ENCODE measurements at places on chromosomes 4 and X.

DNA sequence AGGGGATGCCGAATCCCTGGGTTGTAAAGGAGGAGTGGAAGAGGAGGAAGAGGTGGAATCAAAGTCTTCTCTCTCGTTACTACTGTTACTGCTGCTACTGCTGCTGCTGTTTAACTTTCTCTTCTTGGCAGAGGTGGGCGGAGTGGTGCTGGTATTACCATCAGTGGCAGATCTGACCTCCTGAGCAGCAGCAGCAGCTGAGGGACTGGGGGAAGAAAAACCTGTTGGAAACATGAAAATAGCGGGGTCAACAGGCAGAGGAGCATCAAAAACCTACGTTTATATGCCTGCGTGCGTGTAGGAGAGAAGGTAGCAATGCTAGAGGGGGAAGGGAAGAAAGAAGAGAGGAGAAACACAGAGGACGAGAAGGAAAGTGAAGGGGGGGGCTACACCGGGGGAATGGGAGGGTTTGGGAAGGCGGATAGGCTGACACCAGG, 339 bp downstream of the CUL4B start:
- DNase-seq, result peak; percentile 23

DNA sequence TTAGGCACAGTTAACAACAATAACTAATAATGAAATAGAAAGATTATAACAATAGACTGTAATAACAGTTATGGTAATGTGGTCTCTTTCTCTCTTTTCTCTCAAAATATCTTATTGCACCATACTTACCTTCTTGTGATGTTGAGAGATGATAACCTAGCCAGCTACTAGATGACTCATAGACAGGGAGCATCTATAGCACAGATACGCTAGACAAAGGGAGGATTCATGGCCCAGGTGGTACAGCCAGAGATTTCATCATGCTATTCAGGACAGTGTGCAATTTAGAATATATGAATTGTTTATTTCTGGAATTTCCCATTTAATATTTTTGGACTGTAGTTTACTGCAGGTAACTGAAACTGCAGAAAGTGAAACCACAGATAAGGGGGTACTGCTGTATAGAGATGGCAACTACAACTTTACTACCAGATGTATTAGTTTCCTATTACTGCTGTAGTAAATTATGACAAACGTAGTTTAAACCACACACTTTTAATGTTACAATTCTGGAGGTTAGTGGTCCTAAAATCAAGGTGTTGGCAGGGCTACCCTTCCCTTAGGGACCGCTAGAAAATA, 41.8 kb upstream of the MAGED1 start:
- no peak for DNase-seq

DNA sequence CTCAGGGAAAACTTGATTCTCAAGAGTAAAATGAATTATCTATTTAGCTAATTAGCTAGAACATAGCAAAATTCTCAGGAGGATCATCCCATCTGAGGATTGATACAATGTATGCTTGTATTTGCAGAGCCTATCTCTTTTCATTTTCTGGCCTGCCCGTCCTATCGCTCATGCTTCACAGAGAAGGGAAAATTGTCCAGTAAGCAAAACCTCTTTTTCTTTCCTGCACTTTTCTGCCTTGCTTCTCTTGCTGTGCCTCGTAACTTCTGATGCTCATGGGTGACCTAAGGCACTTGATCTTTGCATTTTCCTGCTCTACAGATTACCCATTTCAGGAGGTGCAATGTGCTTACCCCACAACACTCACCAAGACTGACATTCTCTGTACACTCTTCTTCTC, 88.1 kb downstream of the GBA3 start:
- DNase-seq, result no peak

DNA sequence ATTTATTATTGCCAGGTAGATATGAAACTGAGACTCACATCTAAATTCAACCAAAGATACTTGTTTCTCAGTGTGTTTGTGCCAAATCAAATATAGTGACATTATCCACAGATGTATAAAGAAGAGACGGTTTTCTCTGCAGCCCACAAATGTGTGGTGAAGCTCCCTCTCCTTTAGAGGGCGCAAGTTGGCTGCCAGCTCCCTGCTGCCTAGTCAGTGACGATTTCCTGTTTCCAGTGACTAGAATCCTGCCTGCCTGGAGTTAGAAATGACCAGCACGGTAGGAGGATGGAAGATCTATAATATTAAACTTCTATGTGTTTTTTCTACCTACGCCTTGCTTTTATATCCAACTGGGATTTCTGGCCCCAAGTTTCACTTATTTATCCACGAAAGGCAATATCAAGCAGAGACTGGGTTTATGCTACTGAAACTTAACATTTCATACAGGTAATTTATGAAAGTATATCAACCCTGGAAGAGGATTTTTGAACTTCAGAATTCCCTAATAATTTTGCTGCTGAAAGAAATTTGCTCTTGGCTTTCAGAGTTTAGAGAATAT, 1793.7 kb upstream of the TENM3 start:
- no peak for DNase-seq

GRCh38 chr4:158253350-158253980, 43.2 kb downstream of the TMEM144 start:
- DNase-seq, result peak; percentile 21

- DNase-seq, result no peak
Measured at GRCh38 chrX:7514871-7515599, 327.9 kb upstream of the VCX start.

- DNase-seq, result no peak
Measured at GRCh38 chr4:28334249-28334648, 1473.6 kb downstream of the STIM2 start.

DNA sequence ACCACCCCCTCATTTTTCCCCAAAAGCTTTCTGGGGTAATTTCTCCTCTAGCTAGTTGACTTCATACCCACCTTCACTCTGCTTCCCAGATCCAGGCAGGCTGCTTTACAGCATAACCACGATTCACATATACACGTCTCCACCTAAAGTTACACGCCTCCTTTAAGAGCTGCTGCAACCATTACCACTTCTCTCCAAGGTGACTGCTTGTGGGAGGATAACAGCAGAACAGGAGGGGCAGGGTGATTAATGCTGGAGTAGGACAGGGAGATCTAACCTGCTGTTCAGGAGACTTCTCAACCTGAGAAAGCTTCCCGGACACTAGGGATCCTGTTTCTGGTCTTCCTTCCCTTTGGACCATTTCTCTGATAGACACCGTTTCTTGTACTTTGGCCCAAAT, 77.4 kb downstream of the MGST2 start:
- no peak for DNase-seq

GRCh38 chr4:70749313-70749712, 27.5 kb downstream of the RUFY3 start:
- no peak for DNase-seq

DNA sequence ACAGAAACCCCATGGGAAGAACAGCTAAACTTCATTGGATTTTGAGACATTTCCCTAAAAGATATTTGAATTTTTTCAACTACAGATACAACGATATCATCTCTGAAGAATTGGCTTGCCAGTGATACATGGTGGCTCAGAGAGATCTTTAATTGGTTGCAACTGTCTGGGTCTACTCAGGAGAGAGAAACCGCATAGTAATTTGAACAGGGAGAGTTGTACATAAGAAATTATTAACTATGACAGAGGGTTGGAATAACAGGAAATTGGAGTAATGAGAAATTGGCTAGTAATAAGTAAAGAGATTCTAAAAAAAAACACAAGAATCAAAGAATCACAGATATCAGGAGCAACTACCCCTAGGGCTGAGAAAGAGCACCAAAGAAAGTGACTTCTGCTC, 118.4 kb downstream of the KLHL13 start:
- DNase-seq, result no peak

DNA sequence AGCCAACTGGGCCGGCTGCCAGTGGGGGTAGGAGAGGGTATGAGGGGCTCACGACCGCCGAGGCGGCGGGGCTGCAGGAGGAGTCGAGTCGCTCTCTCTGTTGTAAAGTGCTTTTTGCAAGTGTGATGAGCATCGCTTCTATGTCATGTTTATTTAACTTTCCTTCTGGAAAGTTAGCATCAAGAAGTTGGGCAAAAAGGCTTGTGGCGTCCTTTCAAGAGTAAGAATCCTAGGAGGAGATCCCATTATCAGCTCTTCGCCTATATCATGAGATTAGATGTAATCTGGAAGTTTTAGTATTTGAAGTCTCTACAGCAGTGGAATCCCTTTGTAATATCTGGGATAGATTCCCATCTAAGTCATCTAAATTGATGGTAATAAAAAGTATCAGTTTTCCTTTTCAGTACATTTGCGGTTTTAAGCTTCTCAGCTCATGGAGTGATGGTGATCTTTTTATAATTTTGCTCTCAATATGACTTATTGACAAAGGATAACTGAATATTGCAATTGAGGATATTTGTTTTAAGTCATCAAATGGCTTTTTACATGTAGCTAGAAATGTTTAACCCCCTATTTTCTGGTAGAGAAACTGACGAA, 1.7 kb downstream of the GALNT7 start:
- no peak for DNase-seq

DNA sequence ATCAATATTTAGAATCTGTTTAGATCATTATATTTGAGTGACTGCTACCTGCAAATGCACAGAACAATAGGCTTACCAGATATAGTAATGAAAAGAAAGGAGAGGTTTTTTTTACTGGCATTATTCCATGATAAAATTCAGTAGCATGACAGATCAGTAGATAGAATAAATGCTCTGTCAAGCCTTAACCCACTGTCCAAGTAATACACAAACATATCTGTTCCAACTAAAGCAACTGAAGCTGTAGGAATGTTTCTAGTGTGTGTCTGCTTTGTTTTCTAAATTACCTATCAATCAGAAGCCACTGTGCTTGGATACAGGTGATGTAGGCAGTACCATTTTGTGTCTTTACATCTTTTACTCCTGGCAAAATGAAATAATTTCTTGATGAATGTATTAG, 604.6 kb downstream of the PCDH7 start:
- no peak for DNase-seq

GRCh38 chr4:52192721-52193135, 141.6 kb downstream of the SPATA18 start:
- DNase-seq, result no peak

DNA sequence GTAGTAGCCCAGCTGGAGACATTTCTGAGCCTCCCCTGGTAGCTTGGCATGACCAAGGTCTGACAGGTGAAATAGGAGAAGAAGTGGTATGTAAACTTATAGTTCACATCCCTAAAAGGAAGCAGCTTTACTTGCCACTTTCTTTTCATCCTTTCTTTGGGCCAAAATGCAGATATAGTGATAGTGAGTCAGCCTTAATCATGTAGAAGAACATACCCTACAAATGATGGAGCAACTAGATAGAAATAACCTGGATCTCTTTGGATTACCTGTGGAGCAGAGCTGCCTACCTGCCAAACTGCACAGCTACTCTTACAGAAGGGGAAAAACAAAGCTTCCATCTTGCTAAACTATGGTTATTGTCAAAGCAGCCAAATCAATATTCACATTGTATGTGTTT, 106.7 kb upstream of the LCORL start:
- no peak for DNase-seq

- DNase-seq, result no peak
Measured at GRCh38 chr4:105797225-105797624, 88.6 kb downstream of the GSTCD start.

GRCh38 chrX:70313503-70313902, 23.6 kb downstream of the KIF4A start:
- DNase-seq, result no peak

GRCh38 chr4:37865450-37865849, 25.4 kb upstream of the TBC1D1 start:
- no peak for DNase-seq

DNA sequence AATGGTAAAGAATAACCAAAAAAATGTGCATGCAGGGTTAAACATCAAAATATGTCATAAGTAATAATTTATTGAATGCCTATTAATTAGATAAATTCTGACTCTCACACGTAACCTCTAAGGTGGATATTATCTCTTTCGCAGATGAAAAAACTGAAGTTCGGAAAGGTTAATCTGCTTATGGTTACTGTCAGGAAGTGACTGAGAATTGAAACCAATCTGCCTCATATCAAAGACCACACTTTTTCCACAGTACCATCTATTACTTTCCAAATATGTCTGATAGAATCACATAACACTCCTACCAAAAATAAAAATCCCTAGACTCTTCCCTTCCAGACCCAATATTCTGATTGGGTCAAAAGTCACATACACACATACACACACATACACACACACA, 6.2 kb downstream of the CHIC2 start:
- no peak for DNase-seq

DNA sequence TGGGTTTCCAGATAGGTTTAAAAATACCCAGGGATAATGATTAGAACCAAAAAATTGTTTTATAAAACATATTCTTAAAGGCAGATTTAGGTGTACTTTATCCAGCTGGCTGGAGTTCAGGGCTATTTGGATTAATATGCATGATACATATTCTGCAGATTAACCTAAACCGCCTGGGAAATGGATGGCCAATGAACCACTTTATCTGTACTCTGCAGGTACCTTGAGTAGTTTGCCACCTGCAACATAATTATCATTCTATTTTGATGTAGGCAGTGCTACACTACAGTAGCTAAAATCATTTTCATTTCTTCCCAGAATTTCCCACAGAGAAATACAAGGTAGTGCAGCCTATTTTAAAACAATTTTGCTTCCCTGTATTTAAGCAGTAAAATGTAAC, 683.2 kb upstream of the GNPDA2 start:
- DNase-seq, result no peak

DNA sequence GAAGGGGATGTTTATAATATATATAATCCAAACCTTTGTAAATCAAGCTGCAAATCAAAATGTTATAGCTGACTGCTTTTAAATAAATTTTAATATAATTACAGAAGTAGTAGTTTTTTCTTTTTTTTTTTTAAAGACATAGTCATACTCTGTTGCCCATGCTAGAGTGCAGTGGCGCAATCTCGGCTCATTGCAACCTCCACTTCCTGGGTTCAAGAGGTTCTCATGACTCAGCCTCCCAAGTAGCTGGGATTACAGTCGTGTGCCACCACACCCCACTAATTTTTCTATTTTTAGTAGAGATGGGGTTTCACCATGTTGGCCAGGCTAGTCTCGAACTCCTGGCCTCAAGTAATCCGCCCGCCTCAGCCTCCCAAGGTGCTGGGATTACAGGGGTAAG, 178.7 kb downstream of the FBXW7 start:
- no peak for DNase-seq

DNA sequence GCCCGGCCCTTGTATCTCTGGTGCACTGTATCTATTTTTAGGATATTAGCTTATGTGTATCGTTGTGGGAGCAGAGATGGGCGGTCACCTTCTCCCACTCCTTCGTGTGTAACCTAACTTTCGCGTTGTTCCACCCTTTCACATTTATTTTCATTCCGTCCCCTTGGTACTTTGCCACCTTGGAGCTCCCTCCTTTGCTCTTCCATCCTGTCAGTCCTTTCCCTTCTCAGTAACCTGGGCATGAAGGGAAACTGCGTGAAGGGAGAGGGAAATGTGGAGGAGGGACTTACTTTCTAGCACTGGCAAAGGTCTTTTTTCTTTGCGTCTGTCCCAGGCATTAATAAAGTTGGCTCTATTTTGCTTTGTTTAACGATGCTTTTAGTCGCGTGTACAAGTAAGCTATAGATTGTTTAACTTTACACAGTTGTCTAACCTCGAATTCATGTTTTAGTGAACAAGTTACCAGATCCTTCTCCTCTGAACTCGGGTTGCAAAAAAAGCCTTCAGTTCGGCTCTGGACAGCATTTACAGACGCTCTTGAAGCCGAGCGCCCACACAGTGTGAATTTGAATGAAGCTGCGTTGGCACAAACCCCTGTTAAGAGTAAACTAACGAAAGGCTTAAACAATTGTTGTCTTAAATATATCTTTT, 3.9 kb downstream of the PCDH10 start:
- DNase-seq, result no peak
